ENCODE measurements at places on chromosomes 3 and 15.

GRCh38 chr3:130509008-130509407, 8.0 kb upstream of the COL6A6 start:
- DNase-seq: no peak

DNA sequence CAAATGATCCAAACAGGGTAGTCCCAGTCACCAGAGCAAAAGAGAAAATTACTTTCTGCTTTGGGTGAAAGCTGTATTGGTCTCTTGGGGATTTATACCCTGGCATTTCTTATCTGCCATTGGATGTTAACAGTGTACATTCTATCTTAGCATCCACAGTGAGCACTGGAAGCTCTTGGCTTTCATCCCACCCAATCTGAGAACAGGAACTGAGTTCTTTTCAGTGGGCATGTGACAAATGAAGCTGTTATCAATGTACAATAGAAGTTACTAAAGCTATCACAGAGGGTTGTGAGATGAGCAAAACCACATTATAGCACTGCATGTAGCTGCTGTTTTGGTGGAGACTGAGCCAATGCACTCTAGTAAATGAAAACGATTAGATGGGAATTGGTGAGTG, 300.7 kb downstream of the TUSC7 start:
- DNase-seq: no peak

DNA sequence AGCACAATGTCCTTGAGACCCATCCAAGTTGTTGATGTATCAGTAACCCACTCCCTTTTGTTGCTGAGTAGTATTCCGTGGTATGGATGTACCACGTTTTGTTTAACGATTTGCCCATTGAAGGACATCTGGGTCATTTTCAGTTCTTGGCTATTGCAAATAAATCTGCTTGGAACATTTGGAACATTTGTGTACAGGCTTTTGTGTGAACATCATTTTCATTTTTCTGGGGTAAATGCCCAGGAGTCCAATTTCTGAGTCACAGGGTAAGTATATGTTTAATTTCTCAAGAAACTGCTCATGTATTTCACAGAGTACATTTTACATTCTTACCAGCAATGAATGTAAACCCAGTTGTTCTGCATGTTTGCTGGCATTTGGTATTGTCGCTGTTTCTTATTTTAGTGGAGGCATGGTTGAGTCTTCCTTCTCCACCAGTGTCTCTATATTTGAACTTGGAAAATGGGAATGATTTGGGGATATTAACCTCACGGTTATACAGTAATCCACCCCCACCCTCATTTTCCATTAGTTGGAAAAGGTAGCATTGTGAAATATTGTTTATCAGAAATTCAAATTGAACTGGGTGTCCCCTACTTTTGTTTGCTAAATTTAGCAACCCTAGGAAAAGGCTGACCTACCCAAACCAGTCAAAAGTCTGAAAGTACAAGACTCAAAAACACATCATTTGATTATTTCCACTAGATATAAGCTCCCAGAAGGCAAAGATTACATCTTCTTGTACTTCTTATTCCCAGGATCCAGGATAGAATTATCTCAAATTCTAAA, 30.8 kb downstream of the POMGNT2 start:
- no peak for DNase-seq

DNA sequence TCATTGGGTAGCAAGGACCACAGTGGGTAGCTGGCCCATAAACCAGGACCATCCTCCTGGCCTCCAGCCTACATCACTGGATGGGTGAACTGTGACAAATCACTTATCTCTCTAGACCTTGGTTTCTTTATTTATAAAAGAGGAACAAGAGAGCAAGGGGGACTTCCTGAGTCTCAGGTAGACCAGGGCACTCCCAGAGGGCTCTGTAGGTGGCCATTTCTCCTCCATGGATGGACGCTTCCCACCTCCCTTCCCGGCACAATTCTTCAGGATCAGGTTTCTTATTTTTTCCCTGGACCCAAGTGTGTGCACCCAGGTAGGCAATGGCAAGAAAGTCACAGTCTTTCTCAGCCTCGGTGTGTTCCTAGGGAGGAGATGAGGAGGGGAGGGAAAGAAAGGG, 41.4 kb upstream of the SPATA12 start:
- peak; percentile 63 for DNase-seq

- peak; percentile 77 for DNase-seq
These were observed 27.1 kb downstream of the CPN2 start for GRCh38 chr3:194323785-194324735.

- no peak for DNase-seq
These were observed 857.7 kb downstream of the OTOL1 start for GRCh38 chr3:162354356-162354755.

DNA sequence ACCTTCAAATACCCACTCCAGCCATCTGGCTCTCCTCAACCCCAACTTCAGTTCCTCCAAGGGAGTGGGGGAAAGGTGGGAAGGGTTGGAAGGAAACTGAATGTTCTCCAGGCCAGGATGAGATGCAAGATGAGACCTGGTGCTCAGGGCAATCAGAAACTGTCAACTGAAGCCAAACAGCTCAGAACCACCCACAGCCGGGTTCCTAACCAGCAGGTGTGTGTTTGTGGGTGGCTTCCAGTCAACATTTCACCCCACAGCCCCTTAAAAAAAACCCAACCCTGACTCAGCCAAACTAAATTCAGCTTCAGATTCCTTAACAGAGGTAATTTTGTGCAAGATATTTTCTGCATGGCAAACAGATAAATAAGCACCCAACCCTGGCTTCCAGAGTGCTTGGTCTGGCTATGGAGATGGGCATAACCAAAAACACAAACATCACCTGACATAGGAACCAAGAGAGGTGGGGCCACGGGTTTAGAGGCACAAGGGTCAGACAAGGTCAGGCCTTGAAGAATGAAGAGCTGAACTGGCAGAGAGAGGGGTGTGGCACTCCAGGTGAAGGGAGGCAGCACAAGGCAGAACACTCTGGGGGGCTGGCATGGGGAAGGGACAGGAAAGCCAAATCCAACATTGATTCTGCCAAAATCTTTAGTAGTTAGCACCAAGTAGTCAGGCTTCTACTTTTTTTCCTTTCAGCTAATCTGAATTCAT, 34.7 kb downstream of the ZNF445 start:
- no peak for DNase-seq

DNA sequence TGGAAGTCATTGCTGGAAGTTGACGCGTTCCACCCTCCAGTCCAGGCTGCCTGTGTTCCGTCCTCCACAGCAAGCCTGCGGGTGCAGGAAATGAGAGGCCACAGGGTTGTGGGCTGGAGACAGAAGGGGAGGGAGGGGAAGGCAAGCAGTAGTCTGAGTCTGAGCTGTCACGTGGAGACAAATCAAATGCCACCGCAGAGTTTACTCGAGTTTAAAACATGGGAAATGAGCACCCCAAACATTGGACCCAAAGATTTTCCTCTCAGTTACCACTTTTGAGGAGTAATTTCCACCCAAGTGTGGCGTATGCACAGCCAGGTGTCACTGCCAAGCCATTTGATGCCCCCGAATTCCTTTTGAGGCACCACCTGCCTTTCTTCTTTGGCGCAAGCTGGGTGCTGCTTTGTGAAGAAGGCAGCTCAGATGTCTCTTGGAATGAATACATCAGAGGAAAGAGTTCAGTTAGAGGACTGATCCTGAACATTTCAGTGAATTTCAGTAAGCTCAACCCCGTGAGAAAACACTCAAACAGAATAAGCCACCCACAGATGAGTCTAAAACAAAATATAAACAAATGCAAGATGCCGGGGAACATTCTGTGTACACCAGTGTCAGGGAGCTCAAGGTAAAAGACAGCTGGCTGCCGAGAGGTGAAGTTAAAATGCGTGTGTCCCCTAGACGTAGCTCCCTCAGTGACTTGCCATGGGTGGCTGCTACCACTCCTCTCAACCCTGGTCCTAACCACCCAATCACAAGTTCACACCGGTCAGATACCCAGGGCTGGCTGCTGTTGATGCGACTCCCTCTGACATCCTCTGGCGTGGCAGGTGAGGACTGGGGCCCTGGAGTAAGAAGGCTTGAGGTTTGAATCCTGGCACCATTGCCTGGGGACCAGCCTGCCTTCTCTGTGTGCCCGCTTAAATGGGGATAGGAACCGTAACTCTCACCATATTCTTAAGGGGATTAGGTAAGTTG, 203.8 kb downstream of the UACA start:
- no peak for DNase-seq

DNA sequence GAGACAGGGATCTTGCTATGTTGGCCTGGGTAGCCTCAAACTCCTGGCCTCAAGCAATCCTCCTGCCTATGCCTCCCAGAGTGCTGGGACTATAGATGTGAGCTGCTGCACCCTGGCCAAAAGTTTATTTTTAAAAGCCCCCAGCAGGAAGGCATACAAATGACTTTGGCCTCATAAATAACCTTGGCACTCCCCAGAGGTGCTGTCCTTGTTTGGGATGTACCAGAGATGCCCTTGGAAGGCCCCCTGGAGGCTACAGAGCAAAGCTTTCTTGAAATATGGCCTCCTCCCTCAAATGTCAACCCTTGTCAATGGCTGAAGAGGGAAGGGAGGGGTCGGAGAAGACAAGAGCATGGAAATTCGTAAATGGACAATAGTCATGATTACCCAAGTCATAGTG, 14.0 kb upstream of the RTP3 start:
- DNase-seq: no peak

- no peak for DNase-seq
These were observed 113.6 kb upstream of the MDFIC2 start for GRCh38 chr3:70426071-70426470.

All from GM13977 (cell line).